NCI-H774 (cell line): ENCODE measurements at places on chromosomes 12 and 14.
A peak's percentile ranks its signal among the peaks of the same experiment; 100 is the strongest.

DNA sequence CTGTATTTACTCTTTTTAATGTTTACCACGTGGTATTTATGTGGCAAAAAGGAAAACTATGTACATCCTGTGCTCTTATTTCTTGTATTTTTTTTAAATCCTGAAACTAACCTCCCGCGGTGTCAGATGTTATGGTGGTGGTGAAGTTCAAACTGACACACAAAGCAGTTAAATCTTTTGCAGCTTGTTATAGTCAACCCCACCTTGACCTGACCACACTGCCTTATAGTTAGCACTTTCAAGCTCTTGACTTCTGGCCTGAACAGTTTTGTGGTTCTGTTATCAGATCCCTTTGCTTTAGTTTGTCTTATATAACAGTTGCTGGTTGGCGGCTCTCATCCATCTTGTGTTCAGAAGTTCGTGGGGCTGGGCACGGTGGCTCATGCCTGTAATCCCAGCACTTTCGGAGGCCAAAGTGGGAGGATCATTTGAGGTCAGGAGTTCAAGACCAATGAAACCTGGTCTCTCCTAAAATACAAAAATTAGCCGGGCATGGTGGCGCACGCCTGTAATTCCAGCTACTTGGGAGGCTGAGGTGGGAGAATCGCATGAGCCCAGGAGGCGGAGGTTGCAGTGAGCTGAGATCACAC lies 2.1 kb downstream of the UNG start:
- DNase-seq, result no peak

- DNase-seq, result no peak
Observed at GRCh38 chr14:105505101-105505500, 14.1 kb downstream of the TEDC1 start.

DNA sequence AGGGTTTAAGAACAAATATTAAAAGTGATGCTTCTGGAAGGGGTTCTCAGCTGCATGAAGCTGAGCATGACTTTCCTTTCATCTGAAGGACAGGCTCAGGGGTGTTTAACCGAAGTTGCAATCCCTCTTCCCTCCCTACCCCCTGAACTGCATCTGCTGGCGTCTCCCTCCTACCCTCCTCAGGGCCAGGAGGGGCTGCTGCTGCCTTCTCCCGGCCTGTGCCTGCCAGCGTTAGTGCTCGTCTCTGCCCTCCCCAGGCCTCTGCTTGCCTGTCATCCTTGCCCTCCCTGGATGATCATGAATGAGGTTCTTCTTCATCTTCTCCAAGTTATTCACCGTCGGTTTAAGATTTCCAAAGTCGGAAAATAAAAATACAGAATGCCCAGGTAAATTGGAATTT lies 12.2 kb downstream of the SMOC1 start:
- no peak for DNase-seq

DNA sequence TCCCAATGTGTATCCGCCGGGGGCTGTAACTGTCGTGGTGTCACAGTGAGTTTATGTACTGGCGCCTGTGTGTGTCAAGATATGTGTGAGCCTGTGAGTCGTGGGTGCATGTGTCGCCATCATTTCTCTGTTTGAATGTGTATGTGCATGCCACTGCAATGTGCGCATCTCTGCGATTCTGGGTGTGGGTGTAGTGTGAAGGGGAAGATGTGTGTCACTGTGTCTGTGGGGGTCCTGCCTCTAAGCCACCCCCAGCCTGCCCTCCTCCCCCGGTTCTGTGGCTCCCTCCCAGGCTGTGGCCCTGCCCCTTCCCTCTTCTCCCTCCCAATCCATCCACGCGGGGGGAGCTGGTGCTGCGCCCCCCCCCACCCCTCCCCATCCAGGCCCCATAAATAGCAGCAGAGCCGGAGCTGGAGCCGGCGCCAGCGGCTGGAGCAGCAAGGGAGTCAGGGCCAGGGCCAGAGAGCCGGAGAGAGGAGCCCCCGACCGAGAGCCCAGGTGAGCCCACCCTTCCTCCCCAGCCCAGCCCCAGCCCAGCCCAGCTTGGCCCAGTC lies at the start of gene CPNE6:
CPNE6 (plus strand) TSS at position 419 of the 554 bp plus-strand sequence. CDS start 1,375 bp downstream, outside the sequence.
- no peak for DNase-seq

- DNase-seq, result no peak
Observed at GRCh38 chr14:56797569-56798446, 12.5 kb downstream of the OTX2 start.

DNA sequence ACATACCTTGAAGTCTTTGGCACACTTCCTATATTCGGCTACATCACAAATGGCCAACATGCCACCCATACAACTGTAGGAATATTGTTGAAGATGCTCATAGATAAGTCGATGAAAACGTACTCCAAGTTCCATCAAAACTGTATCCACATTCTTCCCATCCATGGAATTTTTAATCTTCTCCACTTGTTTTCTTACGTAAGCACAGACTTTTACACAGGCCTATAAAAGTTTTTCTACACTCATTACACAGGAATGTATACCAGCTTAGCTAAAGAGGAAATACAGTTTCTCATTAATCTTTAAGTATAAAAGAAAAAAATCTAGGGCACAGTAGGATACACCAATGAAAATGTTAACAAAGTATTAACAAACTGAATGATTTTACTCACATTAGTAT lies 59.1 kb downstream of the EXOC5 start:
- no peak for DNase-seq

GRCh38 chr12:56488041-56488955 lies at the start of gene GLS2:
TSS of gene GLS2 (minus strand) at chr12:56488161. CDS start at chr12:56488118, 43 bp downstream.
- DNase-seq, result peak; percentile 92

- no peak for DNase-seq
Observed at GRCh38 chr12:42156232-42156631, 11.6 kb upstream of the GXYLT1 start.

DNA sequence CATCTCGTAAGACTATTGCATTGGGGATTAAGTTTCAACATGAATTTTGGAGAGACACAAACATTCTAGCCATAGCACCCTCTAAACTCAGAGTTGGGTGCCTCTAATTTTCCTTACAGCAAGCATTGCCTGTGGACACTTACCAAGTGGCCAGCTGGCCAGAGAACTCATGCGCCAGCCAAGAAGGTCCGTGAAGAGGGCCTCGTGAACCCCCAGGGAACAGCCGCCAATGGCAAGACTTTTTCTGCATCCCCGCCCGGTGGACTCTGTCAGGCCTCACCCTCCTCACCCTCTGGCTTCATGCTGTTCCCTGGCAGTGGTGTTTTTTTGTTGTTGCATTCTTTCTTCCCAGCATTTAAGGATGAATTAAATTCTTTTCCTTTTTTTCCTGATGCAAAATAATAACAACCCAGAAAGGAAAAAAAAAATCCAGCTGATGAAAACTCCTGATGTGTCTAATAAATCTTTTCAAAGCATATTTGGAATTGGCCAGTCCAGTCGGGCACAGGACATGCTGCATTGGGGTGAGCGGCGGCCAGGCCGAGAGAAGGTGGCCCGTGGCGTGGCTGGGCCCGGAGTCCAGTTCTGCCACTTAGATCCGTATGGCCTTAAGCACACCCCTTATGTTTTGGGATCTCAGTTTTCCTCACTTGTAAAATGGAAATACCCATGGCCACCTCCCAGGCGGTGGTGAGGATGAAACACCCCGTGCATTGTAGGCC lies 191.9 kb upstream of the DIO3 start:
- no peak for DNase-seq

DNA sequence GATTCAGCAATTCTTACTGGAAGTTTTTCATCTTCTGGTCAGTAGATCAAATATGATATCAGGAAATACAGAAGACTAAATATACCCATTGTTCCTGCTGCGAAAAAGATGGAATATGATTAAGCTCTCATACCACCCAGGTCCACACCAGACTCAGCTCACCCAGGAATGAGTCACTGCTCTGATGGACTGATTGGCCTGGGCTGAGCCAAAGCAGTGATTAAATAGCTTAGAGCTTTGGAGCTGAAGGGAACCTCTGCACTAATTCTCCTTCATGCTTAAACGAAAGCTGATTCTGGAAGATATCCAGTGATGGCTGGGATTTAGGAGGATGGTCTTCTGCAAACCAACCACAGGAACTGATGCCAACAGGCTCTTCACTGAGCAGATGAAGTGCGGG lies 62.0 kb upstream of the SYT1 start:
- DNase-seq, result no peak

DNA sequence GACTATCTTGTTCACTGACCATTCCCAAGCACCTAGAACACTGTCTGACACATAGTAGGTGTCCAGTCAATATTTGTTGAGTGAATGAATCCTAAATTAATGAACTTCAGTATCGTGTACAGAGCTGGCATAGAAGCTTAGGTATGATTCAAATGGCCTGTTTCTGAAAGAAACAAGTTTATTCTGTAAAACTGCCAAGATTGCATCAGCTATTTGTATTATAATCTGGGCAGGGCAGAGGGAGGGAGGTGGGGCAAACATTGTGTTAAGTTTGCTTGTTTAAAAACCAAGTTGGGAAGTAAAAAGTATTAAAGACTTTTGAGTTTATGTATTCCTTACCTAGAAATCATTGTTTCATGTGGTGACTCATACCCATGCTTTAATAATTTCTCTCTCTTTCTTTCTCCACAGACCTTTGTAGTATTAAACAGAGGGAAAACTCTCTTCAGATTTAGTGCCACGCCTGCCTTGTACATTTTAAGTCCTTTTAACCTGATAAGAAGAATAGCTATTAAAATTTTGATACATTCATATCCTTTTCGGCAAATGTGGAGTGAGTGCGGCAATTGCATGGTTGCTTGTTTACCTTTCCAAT lies 92.8 kb downstream of the SCN8A start:
- peak; percentile 36 for DNase-seq
